ENCODE measurements at places on chromosomes 1 and 21.

DNA sequence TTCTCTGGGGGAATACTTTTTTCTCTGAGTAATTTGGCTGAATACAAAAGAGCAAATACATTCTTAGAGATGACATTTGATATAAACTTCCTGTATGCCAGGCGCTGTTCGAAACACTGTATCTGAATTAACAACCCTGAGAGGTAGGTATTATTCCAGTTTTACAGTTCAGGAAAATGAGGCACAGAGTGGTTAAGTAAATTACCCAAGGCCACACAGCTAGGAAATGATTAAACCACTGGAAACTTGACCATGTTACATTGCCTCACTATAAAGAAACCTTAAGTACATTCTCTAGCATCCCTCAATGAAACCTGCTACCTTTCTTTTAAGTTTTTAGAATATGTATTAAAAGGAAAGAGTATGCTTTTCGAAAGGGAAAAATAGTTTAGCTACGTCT lies 54.6 kb downstream of the SMYD2 start:
- DNase-seq: no peak

- DNase-seq: no peak
Measured at GRCh38 chr1:205239078-205239477, 11.3 kb downstream of the TMCC2 start.

DNA sequence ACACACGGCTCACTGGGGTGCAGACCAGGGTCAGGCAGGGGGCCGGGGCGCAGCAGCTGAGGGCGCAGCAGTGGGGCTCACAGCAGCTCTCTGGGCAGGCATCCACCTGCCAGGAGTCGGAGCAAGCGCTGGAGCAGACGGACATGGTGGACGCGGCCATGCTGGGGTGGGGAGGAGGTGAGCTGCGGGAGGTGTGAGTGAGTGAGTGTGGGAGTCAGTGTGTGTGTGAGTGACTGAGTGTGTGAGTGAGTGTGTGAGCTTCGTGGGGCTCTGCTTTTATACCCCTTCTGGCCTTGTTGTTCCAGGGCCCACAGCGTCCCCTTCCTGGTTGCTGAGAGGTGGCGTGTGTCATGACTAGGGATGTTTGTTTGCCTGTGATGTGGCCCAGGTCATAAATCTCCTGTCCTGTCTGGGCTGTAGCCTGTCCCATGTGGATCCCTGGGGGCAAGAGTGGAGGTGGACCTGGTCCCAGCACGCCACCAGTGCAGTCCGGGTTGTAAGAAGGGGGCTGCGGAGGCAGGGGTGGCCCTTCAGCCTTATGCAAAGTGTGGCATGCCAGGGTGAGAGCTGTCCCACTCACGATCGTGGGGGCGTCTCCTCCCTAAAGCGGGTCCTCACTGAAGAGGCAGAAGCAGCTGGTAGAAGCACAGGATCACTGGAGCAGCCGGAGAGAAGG lies at the start of gene KRTAP10-1:
Gene KRTAP10-1, minus strand, starts transcription at position 205 of the 676 bp plus-strand sequence. Its CDS starts 45 bp downstream, at position 160.
- no peak for DNase-seq

DNA sequence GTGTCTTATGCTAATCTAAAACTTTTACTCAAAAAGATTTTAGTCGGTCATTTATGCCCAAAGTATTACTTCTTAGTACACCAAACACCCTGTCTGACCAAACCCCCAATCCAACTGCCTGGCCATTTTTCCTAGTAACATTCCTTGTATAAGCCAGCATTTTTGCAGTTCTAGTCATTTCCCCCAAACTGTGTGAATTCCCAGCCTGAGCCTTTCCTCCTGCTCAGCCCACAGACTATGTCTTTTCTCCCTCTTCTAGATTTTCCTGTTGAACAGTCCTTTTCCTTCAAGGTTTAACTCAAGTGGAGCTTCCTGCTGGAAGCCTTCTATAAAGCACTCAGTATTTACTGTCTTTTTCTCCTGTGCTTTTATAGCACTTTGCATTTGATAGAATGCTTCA lies 843.8 kb downstream of the USP25 start:
- DNase-seq: peak; percentile 78

- no peak for DNase-seq
Measured at GRCh38 chr1:211902624-211903291, 72.2 kb upstream of the LPGAT1 start.

DNA sequence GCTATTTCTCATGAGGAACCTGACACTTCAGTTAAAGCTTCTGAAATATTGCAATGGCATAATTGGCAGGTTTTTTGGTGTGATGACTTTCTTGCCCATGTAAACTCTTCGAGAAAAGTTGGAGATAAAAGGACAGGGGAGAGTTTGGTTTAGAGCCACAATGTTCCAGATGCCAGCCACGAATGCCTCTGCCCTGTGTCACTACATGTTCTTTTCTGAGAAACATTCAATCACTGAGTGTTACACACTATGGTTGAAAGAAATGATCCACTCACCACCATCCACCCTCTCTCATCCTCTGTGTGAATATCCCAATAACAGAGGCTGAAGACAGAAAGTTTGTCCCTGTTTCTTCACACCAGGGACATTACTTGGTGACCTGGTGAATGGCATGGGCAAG lies 66.4 kb downstream of the TNFSF4 start:
- DNase-seq: no peak

DNA sequence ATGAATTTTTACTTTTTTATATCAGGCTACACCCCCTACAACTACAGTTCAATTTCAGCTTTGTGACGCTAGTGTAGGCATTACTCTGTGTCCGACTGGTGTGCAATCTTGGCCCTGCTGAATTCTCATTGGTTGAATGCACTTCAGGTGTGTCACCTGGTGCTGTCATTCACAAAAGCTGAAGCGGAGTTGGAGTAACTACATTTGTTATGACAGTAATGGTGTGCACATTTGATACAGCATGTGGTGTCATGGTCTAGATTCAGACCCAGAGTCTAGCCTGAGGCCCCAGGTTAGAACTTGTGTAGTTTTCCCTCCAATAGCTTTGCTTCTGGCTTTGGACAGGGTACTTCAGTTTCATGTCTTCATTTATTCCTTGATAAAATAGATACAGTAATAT lies 88.7 kb downstream of the C1orf94 start:
- no peak for DNase-seq

DNA sequence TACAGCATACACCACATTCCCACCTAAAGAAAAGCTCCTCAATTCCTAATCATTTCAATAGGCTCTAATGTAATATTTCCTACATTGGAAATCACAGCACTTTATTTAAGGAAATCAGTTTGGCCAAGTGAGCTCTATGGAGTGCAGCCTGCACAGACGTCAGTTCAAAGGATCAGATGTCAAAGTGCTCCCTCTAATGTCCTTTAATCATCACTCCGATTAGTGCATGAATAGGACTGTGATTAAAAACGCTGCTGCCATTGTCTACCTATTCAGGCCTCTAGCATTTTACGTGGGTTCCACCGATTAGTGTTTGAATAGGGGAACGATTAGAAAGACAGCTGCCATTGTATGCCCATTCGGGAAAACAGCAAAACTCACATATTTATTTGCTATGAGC lies 50.2 kb downstream of the DPYD start:
- no peak for DNase-seq

- DNase-seq: no peak
Measured at GRCh38 chr1:12715896-12716437, at the start of gene AADACL3. AADACL3 (plus strand) TSS chr1:12716110; CDS start chr1:12716177, 67 bp downstream.

DNA sequence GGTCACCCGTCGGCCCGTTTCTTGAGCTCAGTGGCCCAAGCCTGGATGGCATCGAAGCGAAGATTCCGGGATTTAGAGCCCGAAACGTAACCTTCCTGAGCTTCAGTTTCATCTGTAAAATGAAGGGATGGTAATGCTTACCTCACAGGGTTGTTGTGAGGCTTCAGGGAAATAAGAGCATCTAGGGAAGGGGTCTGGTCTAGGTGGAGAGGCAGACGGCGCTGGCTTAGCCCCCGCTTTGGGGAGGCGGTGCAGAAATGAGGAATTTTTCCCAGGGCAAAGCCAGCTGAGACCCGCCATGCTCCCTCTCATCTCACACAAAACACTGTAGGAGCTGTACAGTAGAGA lies 717 bp upstream of the MYCL start:
- no peak for DNase-seq

GRCh38 chr1:18726368-18726767 lies 95.7 kb downstream of the PAX7 start:
- no peak for DNase-seq

DNA sequence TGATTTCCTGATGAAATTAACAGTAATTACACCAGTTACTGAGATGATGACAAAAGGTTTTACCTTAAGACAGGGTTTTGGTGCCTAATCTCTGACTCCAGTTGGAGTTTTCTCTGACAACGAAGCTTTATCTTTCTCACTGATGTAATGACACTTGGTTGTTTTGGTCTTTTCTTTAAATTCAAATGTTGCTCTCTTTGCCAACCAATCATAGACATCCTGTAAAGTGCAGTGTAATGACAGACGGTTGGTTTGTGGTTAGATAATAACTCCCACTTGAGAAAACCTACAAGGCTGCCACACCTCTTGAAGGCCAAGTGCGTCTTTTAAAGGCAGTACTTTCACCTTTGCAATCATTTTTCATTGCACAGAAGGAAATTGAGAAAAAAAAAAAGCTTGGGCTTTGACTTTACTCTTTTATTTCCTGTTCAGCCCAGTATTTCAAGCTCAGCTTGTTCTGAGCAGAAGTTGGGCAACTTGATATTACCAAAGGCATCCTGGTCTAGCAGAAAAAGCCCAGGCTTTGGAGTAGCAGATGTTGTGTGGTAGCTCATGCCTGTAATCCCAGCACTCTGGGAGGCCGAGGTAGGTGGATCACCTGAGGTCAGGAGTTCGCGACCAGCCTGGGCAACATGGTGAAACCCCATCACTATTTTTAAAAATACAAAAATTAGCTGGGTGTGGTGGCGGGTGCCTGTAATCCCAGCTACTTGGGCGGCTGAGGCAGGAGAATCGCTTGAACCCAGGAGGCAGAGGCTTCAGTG lies 14.9 kb downstream of the PDIK1L start:
- DNase-seq: no peak

DNA sequence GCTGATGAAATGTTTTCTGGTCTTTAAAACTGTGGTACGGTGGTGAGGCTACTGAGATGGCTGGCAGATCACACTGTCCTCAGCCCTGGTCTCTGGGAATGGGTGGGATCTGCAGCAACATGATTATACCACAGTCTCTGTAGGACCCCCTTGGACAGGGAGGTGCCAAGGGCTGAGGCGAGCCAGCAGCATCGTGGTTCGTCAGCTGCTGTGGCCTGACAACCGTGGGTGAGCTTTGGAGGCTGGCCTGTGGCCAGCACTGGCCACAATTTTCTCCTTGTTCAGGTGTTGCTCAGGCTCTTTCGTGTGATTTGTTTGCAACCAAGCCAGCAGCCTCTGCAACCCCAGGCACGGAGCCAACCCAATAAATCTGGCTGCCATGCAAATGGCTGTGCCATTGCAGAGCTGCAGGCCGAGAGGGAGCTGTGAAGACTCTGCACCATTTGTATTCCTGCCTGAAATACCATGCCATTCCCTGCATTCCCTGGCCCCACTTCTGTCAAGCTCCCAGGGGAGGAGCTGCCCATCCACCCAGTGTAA lies 70.9 kb downstream of the PCP4 start:
- DNase-seq: no peak

DNA sequence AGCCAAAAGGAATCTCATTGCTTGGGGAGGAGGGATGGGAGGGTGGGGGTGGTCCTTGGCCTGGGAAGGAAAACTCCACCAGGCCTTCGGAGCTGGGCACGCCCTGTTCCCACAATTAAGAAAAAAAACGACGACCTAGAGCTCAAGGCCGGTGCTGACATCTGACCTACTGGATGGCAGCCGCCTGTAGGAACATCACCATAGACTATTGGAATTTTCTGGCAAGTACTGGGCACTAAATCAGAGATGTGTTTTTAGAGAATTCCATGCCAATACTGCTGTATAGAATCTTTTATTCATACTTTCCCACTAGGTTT lies 729 bp downstream of the NADK start:
- peak; percentile 45 for DNase-seq

DNA sequence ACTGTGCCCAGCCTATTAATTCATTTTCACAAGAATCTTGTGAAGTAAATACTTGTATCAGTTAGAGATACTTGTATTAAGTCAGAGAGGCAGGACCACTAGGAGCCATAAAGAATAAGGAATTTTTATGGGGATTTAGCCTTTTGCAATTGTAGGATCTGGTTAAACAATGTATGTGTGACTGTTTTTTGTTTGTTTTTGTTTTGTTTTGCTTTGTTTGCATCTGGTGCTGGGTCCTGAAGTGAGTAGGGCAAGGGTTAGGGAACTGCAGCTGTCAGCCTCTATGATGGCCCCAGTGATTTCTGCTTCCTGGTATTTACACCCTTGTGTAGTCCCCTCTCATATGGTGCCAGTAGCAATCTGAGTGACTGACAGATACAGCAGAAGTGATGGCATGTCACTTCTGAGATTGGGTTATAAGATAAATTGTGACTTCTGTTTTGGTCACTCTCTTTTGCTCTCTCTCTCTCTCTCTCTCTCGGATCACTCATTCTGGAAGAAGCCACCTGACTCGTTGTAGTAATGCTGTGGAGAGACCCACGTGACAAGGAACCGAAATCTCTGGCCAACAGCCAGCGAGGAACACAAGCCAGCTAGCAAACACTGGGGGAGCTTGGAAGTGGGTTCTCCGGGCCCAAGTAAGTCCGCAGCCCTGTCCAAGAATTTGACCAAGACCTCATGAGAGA lies 96.2 kb upstream of the MARK1 start:
- no peak for DNase-seq

DNA sequence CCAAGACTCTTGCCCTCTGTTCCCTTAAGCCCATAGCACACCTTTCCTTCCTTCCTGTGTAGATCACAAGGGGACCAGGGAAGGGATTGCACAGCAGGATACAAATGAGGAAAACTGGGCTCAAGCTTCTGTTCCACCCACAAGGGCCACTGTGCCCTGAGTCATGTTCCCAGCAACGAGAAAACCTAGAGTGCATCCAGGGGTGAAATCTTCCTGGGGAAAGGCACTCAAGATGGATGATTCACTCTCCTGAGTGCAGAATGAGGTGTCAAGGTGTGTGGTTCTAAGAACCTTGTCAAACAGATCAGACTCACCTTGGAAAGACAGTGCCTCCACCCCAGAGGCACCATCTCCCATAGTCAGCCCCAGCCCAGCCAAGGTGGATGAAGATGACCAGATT lies 40.7 kb upstream of the EYA3 start:
- DNase-seq: peak; percentile 61

DNA sequence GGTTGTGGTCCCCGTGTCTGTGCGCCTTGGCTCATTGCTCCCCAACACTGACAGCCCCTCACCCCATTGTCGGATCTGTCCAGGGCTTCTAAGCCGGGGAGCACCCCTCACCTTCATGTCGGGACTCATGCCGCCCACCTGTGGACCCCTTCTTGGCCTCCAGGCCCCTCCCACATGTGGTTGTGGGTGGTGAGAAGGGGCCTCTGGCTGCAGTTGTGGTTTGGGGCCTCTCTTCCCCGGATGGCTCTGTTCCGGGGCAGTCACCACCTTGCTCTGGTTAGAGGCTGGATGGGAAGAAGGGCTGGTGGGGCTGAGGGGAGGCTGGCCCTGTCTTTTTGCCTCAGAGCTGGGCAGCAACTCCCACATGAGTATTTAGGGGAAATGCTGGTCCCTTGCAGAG lies 158.6 kb upstream of the C1orf174 start:
- no peak for DNase-seq

Data from EH (cell line).